ENCODE measurements at places on chromosomes 6 and 20. TPM values are rescaled to one million over a fixed set of nuclear protein-coding genes. Genes with fewer than 3 reads are reported as not detected.

The PDCD2 gene
- 91.2 TPM for total RNA-seq

The RRBP1 gene
- total RNA-seq = 77.5 TPM

The STX11 gene
- total RNA-seq = 0.22 TPM

The XKR7 gene
- 0.17 TPM for total RNA-seq

The KHDC1L gene
- total RNA-seq = not detected

The GPR6 gene
- total RNA-seq = not detected

The SLC26A8 gene
- total RNA-seq = 1.4 TPM

The INSM1 gene
- not detected for total RNA-seq

The PPP1R14C gene
- 26.3 TPM for total RNA-seq

The SIRPB2 gene
- total RNA-seq = not detected

The CGA gene
- not detected for total RNA-seq

The NCR2 gene
- not detected for total RNA-seq

The NRN1 gene
- total RNA-seq = 1.1 TPM
